Stimulated activated CD8-positive, alpha-beta memory T cell treated with anti-CD3 and anti-CD28 coated beads, Interleukin-7, amount 100 ng/mL, for 24 hours (primary cell): ENCODE measurements at places on chromosomes 6 and 20.

DNA sequence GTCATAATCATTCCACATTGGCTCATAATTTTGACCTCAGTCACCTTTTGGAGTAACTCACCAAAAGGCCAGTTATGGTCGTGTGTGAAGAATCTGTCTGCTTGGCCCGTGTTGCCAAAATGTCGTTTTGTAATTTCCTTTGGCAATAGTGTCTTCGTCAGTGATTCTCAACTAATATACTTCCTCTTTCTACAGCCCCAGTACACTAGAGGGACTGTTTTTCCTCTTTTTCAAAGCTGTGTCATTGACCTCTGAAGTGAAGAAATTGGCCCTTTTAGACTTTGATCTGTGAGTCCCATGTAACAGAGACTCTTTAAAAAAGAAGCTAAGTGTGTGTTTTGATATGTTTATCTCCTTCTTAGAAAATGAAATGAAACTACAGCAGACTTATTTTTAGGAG, 5.2 kb downstream of the FOXO3 start:
- DNase-seq = no peak

- DNase-seq = no peak
Measured at GRCh38 chr6:137219664-137220252, 573 bp upstream of the IFNGR1 start.

GRCh38 chr20:17660667-17661066, 21.4 kb downstream of the RRBP1 start:
- DNase-seq = no peak

GRCh38 chr6:47349931-47350330, 40.2 kb upstream of the TNFRSF21 start:
- no peak for DNase-seq

DNA sequence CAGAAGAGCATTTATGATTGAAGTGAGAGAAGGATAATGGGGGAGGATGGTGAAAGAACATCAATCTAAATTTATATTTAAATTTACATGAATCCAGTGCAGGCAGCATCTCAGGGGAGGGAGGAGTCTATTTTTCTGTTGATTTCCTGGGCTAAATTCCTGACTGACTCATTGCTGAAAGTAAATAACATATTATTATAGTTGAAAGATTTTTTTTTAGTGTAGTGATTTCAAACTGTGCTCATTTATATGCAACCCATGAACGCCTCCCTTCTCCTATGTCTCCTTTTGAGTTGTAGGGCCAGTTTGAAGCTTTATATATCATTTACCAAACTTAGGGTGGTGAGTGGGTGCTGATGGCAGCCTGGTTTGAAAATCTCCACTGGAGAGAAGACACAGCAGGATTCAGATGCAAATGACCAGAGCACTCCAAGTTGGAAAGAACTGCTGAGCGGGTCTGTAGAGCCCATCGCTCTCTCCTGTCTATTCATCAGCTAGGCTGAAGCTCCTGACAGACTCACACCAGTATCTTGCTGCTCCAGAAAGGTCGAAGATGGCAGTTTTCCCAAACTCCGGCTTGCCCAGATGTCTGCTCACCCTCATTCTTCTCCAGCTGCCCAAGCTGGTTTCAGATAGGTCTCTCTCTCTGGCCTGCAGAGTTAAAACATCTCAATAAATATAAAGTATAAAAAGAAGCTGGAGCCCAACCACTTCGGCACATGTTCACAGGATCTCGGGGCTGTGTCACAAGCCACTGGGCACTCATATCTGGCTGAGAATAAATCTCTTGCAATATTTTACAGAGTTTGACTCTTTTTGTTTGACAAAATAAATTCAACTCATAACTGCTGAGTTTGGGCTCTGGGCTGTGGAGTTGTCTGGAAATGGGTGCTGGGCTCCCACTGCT, 18.3 kb downstream of the BTN2A1 start:
- DNase-seq = no peak

- DNase-seq = no peak
Measured at GRCh38 chr6:111709615-111710398, 104.1 kb upstream of the TRAF3IP2 start.

DNA sequence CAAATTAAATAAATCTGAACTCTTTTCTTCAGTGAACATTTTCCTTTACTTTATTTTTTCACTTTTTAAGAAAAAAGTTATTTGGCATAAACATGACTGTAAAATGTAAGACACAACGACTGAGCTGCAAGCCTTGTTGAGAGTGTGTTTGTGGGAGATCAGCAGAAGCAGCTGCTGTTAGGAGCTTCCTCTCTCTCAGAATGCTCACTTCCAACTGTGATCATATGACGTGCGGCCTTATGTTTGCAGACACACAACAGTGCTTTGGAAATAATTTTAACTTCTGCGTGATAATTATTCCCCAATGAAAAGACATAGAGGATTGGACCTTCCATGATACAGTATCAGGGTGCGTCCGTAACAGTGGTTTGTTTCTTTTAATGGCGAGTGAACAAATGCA, 104.0 kb downstream of the ARHGAP18 start:
- DNase-seq = no peak

- DNase-seq = no peak
Measured at GRCh38 chr20:9441948-9442347, 72.4 kb upstream of the LAMP5 start.

DNA sequence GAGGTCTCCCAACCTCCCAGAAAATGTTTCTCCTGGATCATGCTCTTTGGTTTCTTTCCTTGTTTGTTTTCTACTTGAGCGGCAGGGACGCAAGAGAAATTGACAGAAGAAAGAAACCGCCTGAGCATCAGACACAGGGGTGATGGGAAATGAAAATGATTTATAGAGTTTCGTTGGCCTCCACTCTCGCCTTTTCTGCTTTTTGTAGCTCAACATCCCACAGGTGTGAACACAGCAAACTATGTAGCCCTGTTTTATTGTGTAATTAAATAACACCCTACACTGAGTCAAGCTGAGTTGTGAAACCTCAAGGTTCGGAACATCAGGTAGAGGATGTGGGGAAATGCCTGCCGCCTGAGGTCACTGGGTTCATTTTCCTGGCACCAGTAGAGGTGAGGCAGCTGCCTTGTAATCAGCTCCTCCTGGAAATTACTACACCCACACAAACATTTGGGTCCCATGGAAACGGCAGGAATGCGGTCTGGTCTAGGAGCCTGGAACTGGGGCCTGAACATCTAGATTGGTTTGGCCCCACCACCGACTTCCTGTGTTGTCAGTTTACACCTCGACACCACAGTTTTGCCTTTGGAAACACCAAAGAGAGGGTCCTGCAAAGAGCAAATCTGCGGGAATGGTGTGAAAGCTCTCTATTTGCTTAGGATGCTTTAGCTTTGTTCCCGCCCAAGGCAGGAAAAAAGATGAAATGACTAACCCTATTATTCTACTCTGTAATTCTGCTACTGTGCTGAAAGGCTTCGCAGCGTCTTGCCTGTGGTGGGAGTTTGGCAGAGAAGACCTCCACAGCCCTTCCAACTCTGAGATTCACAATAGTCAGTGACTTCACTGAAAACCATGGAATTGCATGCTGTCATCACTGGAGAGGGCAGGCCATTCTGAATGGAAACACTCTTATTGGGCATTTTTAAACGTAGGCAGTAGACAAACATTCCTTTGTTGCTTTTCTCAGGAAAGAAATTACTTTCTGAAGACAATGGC, 53.0 kb downstream of the ADAT2 start:
- no peak for DNase-seq

GRCh38 chr20:60870040-60870439, 382.0 kb upstream of the CDH4 start:
- DNase-seq = no peak

DNA sequence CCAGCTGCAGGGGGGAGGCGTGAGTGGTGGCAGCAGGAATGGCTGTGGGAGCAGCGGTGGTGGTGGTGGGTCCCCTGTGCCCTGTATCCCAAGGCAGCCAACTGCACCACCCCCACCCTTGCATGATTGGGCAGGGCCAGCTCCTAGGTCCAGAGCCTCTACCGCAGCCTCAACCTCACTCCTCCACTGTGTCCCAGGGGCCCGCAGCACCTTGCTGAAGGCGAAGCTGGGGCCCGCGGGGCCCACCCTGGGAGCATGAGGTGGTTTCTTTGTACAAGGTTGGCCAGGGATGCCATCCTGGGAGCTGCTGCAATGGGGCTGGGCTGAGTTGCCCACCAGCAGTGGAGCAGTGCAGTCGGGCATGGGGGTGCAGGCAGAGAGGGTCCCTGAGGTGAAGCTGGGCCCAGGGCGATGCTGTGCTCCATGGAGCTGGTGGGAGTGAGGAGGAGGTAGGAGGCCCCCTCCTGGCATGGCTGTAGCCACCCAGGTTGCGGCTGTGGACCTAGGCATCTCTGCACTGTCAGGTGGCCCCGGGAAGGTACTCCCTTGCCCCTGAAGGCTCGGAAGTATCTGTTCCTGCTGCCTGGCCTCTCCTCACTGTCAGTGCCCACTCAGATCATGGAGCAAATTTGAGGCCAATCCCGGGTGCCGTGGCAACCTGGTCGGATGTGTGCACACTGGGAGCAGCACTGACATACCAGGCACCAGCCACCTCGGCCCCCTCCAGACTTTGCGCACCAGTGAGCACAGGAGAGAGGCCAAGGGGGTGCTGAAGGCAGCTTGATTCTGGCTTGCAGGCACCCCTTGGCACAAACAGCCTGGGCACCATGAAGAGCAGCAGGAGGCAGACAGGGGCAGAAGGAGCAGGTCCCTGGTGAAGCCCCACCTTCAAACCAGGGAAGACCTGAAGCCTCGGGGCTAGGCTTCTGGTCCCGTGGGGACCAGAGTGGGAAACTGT, 60.2 kb upstream of the L3MBTL3 start:
- DNase-seq = no peak

DNA sequence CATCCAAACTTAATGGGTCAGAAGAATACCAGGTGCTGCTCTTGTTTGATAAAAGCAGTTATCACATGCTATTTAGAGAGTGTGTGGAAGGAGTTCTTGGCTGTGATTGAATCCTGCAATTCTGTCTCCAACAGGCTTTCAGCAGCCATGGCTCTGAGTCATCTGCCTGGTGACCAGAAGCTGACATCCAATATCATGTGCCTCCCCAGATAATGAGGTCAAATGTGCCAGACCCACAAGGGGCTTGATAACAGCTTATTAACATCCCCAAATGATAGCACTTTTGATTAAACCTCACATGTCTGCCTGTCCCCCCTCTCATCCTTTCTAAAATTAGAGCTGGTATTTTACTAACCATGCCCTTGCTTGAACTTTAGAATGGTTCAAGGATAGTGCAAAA, 175.7 kb upstream of the PLN start:
- DNase-seq = no peak

GRCh38 chr6:139311831-139312230, 20.0 kb upstream of the TXLNB start:
- DNase-seq = no peak

GRCh38 chr6:356828-357251, 34.7 kb upstream of the IRF4 start:
- no peak for DNase-seq
